ENCODE measurements at places on chromosomes 4 and X.

DNA sequence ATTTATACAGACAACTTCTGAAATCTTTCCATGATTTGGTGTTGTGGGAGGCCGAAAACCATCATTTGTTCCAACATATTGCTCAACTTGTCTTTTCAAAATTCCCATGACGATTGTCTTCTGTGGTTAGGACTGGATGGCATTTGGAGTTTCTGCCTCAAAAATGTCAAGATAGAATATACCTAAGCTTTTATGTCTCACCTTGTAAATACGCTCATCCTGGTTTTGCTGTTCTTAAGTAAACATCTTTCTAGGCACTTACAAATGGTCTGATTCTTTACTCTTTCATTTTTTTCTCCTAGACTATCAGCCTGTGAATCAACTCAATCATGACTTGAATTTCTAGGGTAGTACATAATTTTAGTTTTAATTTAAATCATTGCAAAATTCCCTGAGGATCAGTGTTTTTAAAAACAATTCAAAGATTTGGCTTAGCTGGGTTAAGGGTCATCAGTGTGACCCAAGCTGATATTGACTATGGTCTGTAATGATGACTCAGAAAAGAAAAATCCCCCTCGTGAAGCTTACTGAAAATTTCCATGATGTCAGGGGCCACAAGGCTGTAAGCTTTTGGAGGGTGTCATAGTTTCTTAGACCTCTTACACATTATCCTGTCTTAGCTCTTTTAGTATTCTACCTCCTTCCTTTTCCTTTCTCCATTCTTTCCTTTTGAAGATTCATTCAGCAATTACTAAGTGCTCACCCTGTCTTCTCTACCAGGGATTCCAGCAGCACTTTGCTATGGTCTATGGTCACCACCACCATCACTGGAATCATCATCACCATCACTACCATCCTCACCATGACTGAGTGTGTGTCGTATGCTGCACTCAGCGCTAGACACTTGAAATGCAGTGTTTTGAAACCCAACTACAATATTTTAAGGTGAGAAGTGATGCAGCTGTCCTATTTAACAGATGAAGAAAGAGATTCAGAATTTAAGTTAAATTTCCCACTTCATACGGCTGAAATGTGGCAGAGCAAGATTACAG lies 124.4 kb downstream of the CPE start:
- DNase-seq = no peak

- DNase-seq = no peak
Observed at GRCh38 chr4:80989921-80990544, 40.5 kb upstream of the BMP3 start.

GRCh38 chr4:1050486-1051213 lies 39.2 kb downstream of the FGFRL1 start:
- DNase-seq = no peak

GRCh38 chr4:78625073-78625472 lies 73.5 kb downstream of the ANXA3 start:
- DNase-seq = no peak

DNA sequence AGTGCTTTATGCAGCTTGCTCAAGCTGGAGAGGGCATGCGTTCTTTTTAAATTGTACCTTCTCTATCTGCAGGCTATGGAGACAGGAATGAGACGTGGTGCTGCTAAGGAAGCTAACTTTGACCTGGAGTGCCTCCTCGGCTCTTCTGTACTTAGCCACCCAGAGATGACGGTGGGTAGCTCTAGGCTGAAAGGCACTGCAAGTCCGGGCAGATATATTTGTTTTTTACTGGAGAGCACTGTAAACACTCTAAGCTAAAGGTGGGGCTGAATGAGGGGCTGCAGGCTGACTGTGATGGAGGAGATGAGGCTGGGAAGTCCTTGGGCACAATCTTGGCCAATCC lies 12.1 kb downstream of the ELF4 start:
- DNase-seq = no peak

Measured in activated naive CD4-positive, alpha-beta T cell (primary cell).